Frontal cortex (tissue), 4 donors: ENCODE measurements at places on chromosomes 7 and 10. TPM values are rescaled to one million over a fixed set of nuclear protein-coding genes. Genes with fewer than 3 reads are reported as not detected.

DNA sequence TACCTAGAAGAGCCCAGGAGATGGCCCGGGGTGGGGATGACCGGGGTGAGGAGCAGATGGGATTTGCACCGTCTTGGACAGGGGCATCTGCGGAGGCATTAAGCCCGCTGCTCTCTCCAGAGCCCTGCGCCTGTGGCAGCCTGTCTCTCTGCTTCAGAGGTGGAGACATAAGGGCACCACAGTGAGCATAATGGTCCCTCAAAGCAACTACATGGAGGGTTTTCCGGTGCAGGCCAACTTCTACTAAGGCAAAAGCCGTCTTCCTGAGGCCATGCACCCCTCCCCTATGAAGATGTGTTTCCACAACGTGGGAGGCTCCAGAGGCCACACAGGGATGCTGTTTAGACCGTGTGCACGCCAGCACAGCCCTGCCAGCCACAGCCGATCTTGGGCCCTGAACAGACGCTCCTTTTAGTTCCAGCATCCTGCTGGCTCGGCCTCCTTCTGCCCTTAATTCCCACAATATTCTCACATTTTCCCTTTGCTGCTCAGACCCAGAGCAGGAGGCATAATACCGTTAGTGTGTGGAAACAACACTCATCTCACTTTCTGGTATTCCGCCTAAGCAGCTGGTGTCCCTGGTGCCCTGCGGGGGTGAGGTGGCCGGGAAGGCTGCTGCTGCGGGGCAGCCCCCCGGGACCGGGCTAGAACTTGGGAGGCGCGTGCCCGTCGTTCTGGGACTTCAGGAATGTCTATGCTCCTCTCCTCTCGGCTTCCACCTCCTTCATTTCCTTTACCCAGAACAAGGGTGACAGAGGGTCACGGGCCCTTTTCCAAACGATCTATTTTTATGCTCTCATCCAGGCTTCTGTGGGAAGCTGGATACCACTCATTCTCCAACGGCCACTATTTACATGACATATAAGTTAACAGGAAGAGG lies 266.9 kb downstream of the TNS3 start:
- DNase-seq = no peak

PNLIPRP1 gene
- total RNA-seq = not detected

CYP3A5 gene
- 1.6 TPM for total RNA-seq

CREM gene
- total RNA-seq = 14.7 TPM

DNA sequence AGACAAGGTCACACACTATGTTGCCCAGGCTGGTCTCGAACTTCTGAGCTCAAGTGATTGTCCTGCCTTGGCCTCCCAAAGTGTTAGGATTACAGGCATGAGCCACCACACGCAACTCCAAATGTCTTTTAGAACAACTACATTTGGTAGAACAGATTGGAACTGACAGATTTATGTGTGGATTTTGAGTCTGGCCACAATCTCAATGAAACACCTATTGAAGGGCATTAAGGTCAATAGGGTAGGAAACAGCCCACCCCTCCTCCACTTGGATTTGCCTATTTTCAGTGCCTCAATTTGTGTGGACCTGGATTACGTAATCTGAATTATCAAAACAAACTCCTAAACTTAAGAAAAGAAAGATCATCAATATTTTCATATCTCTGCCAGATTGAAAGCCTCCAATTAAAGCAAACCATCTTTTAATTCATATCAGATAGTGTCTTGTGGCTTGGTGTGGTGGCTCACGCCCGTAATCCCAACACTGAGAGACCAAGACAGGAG lies 15.5 kb upstream of the CYP51A1 start:
- no peak for DNase-seq
